Stimulated activated CD4-positive, alpha-beta T cell treated with anti-CD3 and anti-CD28 coated beads, Interleukin-1b, Interleukin-23, amount 100 ng/mL, for 4 hours (primary cell): ENCODE measurements at places on chromosomes 7 and 10.

DNA sequence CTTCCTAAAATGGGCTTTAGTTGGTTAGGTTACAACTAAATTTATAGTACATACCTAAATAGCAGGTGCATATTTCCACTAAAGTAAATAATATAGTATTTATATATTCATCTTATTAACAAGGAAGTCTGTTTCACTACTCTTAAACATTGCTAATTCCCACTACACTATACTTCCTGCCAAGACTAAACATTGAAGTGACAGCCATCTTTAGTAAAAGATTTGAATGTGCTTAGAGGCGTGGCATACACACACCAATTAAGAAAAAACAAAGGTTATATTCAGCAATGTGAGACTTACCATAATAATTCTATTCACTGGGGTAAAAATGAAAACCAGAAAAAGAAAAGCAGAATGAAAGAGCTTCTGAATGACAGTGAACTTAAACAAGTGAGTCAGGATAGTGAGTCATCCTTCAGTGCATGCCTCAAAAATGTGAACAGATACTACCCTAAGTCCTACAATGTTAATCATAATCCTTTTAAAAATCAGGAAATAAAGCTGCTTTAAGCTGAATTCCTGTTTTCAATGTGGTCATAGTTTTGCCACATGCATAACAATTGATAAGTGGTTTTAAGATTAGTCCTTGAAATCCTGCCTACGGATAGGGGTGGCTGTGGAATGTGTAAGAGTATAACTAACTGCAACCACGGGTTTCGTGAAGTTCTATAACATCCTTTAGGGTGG, 59.4 kb downstream of the USP6NL start:
- DNase-seq = no peak

DNA sequence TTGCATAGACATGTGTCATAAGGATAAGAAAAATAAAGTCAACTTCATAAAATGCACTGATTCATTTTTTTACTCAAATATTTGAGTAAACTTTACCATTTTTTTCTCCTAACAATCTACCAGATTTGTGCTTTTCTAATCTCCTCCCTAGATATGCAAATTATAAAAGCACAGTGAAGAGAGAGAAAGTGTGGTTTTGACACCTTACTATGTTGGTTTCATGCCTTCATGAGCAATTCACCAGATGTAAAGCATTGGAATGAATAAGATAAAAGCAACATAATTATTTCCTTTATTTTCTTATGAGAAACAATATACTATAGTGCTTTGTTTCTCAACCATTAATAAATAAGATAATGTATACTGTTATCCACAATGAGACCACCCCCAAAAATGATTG, 432.5 kb upstream of the PCDH15 start:
- DNase-seq = no peak

- no peak for DNase-seq
Measured at GRCh38 chr10:34184939-34185386, 630.1 kb downstream of the PARD3 start.

- DNase-seq = no peak
Measured at GRCh38 chr10:13739183-13739582, 152.4 kb downstream of the PRPF18 start.

- DNase-seq = no peak
Measured at GRCh38 chr10:79883986-79884385, 57.4 kb downstream of the NUTM2E start.

DNA sequence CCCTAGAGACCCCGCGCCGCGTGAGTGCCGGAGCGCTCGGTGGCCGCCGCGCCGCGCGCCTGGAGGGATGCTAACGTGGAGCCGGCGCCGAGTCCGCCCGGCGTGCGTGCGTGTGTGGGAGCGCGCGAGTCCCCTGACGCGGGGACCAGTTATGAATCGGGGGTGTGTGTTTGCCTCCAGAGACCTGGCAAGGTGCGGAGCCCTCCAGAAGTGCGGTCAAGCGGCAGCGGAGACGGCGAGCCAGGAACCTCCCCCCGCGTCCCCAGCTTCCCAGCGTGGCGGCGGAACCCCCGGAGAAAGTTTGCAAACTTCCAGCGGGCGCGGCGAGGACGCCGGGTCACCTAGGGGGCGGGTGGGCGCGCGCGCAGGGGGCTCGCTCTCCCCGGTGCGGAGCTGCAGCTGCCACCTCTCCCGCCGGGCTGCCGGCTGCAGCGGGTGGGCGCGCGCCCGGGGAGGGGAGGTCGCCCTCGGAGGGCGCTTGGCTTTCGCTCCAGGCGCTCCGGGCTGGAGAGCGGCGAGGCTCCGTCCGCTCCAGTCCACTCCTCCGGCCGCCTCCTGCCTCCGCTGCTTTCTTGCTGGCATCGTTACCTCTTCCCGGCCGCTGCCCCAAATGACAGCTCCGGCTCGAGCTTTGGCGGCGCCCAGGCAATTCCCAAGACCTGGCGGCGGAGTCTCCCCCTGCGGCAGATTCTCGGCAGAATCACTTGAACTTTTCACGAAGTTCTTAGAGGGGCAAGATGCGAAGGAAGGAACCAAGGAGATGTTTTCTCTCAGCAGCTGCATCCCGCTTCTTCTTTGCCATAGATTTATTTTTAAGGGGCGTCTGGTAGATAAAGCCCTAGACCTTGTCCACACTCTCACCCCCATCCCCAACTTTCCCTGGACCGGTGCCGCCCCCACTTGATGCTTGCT, 2.3 kb upstream of the CREB5 start:
- DNase-seq = no peak

GRCh38 chr10:16030562-16030961, 170.3 kb upstream of the MINDY3 start:
- no peak for DNase-seq

- DNase-seq = no peak
Measured at GRCh38 chr10:119257899-119258419, 50.6 kb downstream of the GRK5 start.

GRCh38 chr7:130879191-130879590, 145.2 kb upstream of the KLF14 start:
- no peak for DNase-seq

- no peak for DNase-seq
Measured at GRCh38 chr7:44629829-44630522, 23.5 kb downstream of the OGDH start.

DNA sequence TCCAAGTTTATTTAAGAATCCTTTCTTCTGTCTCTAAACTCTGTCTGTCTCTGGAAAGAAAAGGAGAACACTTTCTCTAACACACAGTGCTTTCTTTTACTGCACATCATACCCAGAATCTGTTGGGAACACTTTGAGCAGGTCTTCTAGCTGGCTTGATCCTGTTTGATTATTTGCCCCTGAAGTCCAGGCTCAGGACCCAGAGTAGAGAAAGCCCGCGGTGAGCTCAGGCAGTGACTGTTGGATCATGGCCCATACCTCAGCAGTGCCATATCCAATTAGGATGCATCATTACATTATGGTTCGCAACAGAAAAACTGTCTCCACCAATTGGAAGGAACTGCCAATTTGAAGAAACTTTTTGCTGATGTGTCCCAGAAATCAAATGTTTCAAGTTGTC, 51.4 kb downstream of the ATOH7 start:
- DNase-seq = no peak

DNA sequence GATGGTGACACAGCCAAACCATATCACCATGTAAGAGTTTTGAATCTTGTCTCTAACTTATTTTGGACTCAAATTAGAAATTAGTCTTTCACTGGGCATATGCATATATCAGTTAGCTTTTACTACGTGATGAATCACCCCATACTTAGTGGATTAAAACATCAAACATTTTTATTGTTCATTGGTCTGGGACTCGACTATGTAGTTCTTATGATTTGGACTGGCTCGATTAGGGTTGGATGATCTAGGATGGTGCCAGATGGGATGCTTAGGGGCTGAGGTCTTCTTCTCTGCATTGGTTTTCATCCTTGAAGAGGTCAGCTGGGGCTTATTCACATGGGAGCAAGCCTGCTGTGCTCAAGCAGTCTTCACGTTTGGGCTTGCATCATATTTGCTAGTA, 264.9 kb downstream of the EXOC4 start:
- DNase-seq = no peak

DNA sequence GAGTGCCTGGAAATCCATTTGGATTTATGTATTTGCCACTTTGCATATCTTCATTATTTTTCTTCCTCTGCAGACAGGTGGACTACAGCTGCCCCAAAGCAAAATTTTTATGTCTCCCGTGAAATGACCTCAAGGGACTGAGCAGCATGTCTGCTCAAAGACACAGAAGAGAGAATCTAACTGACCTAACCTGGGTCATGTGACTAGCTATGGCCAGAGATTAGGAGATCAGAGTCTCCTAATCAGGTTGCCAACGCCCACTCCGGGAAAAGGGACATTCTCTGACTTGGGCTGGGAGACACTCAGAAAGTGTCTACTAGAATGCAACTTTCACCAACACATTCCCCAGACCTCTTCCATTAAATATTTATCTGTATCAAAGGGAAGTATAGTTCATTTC, 2.5 kb upstream of the BAMBI start:
- DNase-seq = no peak

DNA sequence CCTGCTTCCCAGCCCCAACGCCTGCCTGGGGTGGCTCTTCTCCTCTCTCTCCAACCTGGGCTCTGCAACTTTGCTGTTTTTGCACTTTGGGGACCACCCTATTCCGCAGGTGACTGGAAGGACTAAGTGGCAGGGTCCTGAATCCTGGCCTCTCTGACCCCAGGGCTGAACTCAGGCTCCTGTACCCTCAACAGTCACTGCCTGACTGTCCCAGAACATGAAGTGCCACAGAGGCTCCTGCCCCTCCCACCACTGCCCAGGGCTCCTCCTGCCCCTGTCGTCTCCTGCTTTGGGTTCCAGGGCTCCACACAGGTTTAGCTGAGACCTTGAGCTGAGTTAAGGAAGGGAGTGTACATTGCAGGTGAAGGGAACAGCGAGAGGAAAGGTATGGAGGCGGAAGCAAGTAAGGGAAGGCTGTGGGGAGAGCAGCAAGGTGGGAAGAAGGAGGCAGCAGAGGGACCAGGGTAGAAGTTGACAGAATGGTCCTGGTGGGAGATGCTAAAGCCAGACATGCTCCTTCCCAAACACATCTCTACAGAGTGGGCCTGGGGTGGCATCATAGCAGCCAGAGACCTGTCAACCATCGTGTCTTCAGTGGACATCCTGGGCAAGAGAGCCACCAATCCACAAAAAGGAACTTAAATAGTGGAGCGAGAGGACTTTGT, 5.7 kb upstream of the GRID1 start:
- no peak for DNase-seq

DNA sequence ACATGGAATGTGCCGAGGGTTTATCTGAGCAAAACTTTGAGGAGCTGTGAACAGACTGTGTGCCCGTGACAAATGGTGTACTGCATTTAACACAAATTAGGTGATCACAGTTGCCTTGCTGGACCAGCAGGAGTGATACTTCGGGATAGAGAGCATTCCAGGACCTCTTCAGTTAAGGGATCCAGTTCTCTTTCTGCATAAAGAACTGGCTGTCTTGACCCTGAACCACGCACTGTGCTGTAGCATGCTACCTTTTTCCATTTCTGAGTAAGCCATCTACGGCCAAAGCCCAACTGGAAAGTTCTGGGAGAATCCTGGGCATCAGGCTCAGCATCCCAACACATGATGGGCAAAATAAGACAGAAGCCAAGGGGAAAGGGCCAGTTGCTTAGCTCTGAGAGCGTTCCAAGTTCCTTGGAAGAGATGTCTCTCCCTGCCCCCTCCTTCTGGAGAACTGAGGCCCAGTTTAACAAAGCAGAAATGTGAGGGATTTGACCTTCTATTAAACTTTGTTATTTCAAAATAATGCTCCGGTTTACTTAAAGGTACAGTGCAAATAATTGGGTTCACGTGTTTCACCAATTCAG, 37.9 kb upstream of the ADD3 start:
- DNase-seq = no peak

DNA sequence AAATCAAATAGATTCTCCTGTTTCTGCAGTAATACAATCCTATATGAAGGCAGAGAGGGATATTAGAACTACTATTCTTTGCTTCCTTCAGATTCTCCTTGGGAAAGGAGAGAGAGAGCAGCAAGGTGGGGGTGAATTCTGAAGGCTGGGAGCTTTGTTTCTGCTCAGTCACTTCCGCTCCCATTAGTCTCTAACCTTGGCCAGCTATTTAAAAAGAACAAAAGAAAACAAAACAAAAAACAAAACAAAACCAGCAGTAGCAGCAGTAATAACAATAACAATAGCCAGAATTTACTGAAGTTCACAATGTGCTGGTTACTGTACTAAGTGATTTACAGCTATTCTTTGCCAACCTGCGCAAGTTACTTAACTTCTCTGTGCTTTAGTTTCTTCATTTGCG, 9.9 kb downstream of the GPR85 start:
- DNase-seq = no peak

- no peak for DNase-seq
Measured at GRCh38 chr7:155189590-155189989, 108.1 kb upstream of the INSIG1 start.

- no peak for DNase-seq
Measured at GRCh38 chr10:3672220-3672619, 112.8 kb downstream of the KLF6 start.

DNA sequence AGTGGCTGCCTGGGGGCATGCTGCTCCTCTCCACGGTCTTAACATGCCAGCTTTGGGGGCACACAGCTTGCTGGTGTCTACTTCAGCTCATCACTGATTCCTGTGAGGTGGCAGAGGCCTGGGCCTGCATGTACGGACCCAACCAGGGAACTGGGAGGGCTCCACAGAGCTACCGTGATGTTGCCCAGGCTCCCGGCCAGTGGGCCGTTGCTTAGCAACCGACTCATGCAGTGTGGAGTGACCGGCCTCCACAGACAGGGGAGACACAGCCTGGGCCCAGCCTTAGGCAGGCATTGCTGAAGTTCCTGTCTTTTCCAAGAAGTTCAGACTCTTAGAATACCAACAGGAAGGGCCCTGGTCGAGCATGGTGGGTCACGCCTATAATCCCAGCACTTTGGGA, 25.8 kb upstream of the SH2B2 start:
- DNase-seq = no peak

DNA sequence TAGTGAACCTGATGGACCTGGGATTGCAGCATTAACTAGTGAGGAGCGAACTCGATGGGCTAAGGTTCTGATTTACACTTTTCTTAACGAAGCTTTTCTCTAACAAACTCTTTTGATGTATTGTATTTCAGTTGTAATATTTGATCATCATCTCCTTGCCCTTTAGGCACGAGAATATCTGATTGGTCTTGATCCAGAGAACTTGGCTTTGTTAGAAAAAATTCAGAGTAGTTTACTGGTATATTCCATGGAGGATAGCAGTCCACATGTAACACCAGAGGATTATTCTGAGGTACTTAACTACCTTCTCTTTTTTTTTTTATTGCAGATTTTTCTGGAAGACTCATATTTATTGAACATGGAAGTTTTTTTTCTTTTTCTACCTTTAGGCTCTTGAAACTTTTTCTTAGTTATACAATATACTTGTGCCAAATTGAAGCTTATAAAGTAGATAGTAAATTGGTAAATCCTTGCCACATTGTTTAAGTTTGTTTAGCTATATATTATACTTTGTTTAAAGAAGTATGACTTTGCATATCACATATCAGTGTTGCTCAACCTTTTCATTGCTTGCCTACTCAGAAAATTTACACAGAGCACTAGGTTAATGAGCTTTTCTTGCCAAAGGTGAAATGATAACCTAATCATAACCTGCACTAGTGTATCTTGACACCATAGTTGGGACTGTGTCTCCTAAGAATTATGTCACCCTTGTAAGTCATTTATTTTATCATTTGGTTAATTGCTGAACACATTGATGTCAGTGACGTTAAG, 30.4 kb downstream of the CROT start:
- no peak for DNase-seq
